CD8-positive, alpha-beta T cell (primary cell): ENCODE measurements at places on chromosomes 4 and X. TPM values are rescaled to one million over a fixed set of nuclear protein-coding genes. Genes with fewer than 3 reads are reported as not detected.

DNA sequence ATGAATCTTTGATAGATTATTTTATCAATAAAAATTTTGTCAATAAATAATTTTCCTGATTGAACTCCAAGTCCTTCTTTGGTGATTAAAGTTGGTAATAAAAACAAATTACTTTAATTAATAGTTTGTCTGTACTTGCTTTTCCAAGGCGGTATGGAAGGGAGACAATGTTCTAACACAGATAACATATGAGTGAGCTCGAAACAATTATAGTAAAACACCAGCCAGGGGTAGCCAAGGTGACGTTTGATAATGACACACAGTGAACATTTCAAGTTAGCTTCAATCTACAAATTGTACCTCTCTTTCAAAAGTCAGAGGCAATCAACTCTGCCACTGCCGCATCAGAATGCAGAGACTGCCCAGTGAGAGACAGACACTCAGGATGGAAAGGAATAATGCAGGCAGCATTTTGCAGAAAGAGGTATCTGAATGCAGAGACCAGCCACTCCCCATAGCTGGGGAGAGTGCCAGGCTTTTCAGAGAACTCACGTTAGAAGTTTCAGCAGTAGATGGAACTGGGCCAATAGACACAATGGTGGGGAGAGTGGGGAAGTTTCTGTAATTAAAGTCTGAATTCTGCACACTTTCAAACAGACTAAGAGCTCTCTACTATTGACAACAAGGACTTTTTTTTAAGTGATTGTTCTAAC lies 18.1 kb upstream of the ATOH1 start:
- DNase-seq: no peak

- no peak for DNase-seq
Measured at GRCh38 chr4:5399790-5400421, 308.5 kb downstream of the EVC2 start.

ZNF732 gene
- total RNA-seq: not detected

JCHAIN gene
- 1.3 TPM for total RNA-seq
